Renal cortex interstitium (tissue), 15 donors: ENCODE measurements at places on chromosomes 7 and 10.

DNA sequence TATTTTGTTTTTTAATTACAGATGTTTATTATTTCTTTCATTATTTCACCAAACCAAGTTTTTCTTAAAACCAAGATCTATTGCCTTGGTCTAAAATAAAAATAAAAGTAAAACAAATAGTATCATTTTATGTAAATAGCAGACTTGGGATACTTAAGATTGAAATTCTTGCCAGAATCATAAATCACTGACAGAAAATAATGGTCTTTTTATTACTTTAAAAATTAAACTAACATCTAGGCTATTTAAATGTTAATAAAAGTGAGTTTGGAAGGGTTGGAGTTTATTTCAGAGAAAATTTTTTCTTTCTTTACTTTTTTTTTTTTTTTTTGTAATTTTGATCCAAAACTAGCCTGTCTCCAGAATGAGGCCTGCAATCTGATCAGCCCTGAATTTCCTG is 568.0 kb upstream of the IGFBP3 start:
- no peak for DNase-seq

GRCh38 chr7:44793919-44794318 is 2.6 kb upstream of the PPIA start:
- no peak for DNase-seq

GRCh38 chr10:132524443-132525285 is 12.9 kb upstream of the INPP5A start:
- DNase-seq = no peak

GRCh38 chr10:105210546-105210945 is 569.5 kb downstream of the SORCS3 start:
- DNase-seq = no peak

DNA sequence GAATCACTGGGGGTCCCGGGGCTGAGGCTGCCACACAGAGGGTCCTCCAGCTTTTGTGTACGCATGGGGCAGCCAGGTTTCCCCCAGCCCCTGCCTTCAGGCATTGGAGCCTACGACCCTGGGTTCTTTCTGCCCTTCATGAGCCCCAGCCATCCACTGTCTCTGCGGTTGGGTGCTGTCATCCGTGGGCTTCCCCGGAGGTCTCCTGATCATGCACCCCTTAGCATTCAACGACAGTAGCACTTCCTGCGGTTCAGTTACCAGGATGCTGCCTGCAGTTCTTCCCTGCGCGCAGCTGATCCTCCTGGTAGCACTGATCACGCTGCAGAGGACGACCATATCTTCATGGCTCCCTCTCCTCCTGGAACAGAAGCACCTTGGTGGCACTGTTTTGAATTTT is 676.3 kb downstream of the SDK1 start:
- DNase-seq = no peak

DNA sequence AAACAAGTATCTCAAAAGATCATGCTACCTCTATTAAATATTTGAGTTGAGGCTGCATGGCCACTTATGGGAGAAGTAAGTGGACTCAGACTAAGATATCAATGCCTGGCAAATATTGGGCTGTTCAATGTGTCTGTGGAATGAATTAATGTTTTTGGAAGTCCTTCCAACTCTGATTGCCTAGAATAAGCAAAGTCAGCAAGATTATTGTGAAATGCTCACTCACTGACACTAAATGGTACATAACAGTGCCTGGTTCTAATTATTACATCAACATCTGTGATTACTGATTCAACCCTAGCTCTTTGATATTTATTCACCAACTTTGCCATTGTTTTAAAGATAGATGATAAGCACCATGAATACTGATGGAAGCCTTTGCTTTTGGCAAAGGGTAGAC is 45.5 kb upstream of the HDAC9 start:
- DNase-seq = no peak
